ENCODE measurements at places on chromosomes 12 and 14.

- peak; percentile 66 for DNase-seq
Observed at GRCh38 chr14:24665440-24665991, 31.5 kb upstream of the GZMB start.

GRCh38 chr14:39069923-39070322 lies 33.1 kb downstream of the SEC23A start:
- no peak for DNase-seq

- no peak for DNase-seq
Observed at GRCh38 chr14:33643426-33644181, 307.3 kb downstream of the EGLN3 start.

DNA sequence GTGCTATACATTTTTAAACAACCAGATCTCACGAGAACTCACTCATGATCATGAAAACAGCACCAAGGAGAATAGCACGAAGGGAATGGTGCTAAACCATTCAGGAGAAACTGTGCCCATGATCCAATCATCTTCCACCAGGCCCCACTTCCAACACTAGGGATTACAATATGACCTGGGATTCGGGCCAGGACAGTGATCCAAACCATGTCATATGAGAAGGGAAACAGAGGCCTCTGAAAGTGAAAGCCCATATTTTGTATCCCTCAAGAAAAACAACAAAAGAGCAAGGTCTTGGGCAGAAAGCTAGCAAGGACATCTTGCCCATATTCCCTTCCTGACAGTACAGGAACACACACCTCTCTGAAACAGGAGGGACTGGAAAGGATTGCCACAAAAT lies 163.9 kb upstream of the VASH1 start:
- DNase-seq: no peak

GRCh38 chr12:47202176-47202575 lies 122.4 kb upstream of the AMIGO2 start:
- no peak for DNase-seq

DNA sequence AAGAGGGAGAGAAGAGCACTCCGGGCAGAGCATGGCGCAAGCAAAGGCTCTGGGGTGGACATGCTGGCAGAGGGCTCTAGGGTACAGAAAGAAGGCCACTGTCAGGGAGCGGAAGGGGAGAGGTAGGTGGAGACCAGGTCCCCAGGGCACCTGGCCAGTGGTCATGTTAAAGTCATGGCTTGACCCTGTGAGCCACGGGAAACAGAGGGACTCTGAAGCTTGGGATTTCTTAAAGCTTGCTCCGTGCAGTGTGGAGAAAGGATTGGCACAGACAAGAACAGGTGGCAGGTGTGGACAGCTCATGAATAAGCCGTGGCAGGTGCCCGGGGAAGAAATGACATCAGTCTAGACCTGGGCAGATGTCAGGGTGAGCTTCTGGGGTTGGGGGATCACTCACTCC lies 413.8 kb downstream of the BCL11B start:
- DNase-seq: no peak

GRCh38 chr14:95490138-95490509 lies 26.3 kb downstream of the SYNE3 start:
- DNase-seq: no peak

- no peak for DNase-seq
Observed at GRCh38 chr14:30159374-30159773, 231.7 kb upstream of the PRKD1 start.

DNA sequence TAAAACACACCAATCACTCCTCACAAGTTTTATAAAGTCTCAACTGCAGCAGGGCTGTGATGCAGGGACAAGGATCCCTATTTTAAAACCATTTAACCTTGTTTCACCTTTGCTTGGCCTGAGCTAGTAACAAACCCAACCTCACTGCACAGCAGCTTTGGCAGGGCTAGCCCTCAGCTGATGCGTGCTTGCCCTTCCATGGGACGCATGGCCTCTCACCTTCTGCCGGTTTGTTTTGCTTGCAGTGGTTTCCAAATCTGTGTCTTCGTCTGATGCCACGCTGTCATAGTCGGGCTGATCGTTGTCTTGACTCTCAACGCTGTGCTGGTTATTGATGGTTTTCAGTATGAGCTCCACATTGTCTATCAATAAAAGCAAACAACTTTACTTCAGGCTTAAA lies 43.3 kb downstream of the GIT2 start:
- DNase-seq: no peak

GRCh38 chr12:75705749-75706711 lies 194.6 kb upstream of the KRR1 start:
- no peak for DNase-seq

- DNase-seq: peak; percentile 68
Observed at GRCh38 chr12:12722435-12723148, 5.4 kb downstream of the CDKN1B start.

- no peak for DNase-seq
Observed at GRCh38 chr12:10466311-10466710, 13.1 kb upstream of the KLRC1 start.

DNA sequence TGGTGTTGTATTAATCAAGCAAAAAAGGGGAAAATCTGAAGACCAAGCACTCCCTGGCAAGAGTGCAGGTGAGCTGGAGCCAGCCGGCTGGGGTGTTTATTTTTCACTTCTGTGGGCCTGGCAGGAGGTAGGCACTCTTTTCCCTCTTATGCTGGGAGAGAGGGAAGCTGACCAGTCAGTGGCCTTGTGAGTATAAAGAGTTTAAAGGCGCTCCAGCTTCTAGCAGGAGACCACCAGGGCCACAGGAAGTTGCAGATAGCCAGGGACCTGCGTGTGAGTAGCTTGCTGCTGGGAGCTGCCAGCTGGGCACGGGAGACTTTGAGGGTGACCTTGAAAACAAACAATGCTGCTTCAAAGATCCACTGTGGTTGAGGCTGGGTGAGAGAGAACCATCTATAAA lies 217.4 kb upstream of the PWP1 start:
- no peak for DNase-seq

GRCh38 chr12:112130441-112130998 lies 5.2 kb downstream of the TRAFD1 start:
- DNase-seq: peak; percentile 31

DNA sequence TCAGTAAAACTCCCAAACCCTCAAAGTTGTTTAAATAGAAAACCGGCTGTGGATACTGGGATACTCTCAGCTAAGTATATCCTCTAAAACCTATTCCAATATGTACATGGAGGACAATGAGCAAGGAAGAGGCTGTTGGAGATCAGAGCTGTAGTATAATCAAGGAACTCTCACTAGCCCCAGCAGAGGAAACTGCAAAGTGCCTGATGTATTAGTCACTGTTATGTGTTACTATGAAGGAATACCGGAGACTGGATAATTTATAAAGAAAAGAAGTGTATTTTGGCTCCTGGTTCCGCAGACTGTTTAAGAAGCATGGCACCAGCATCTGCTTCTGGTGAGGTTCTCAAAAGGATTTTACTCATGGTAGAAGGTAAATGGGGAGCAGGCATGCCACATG lies 65.6 kb upstream of the RPL10L start:
- no peak for DNase-seq

DNA sequence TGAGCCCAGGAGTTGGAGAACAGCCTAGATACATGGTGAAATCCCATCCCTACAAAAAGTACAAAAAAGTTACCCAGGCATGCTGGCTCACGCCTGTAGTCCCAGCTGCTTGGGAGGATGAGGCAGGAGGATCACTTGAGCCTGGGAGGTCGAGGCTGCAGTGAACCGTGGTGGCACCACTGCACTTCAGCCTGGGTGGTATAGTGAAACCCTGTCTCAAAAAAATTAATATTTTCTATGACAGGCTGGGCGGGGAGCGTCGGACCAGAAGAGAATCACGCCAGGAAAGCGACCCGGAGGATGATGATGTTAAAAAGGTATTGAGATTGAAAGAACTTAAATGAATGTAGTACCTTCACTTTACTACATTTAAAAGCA lies 2.1 kb downstream of the PNN start:
- no peak for DNase-seq

DNA sequence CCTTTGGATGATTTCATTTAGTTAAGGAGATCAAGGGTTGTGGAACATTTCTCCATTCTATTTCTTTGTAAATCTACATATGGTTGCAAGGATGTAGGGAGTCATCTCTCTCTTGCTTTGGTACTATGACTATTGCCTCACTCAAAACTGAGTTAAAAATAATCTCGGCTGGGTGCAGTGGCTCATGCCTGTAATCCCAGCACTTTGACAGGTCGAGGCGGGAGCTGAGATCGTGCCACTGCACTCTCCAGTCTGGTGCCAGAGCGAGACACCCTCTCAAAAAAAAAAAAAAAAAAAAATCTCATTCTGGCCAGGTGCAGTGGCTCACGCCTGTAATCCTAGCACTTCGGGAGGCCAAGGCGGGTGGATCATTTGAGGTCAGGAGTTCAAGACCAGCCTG lies 24.8 kb upstream of the PPM1H start:
- DNase-seq: no peak

- DNase-seq: no peak
Observed at GRCh38 chr12:30473274-30473673, 222.4 kb downstream of the IPO8 start.

DNA sequence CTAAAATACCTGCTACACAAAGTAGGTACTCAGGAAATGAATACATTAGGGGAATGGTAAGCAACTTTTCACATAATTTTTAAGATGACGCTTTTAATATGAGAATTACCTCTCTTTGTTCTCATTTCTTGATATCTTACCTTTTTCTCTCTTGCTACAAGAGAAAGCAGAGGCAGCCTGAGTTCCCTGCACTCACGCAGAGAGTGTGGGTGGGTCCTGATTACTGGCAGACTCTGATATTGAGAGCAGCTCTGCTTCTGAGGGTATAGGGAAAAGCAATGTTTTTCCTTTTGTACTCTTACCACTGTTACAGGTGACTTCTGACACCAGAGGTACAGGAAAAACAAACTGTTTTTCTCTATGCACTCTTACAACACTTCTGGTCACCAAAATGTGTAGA lies 420.2 kb upstream of the TMTC1 start:
- no peak for DNase-seq

GRCh38 chr12:124693111-124693723 lies 125.8 kb upstream of the NCOR2 start:
- no peak for DNase-seq

DNA sequence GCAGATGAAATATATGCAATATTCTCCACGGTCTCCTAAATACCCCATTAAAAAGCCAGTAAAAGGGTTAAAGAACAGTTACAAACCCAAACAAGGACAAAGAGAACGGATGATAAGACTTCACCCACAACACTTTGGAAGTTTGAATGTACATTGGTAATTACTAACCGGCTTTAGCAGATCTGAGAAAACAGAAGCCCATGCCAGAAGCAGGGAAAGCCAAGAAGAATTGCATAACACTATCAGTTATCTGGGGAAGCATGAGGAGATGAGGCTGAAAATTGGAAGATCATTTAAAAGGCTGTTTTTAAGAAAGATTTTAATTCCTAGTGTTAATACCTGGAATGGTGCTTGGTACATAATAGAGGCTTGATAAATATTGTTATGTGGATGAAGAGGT lies 55.6 kb upstream of the MYBPC1 start:
- no peak for DNase-seq

- DNase-seq: no peak
Observed at GRCh38 chr12:106978035-106978800, 8.7 kb downstream of the MTERF2 start.

Data from erythroblast (primary cell).